ENCODE measurements at places on chromosomes 4 and X.
A peak's percentile ranks its signal among the peaks of the same experiment; 100 is the strongest.

GRCh38 chr4:184590196-184590595 is 59.1 kb downstream of the CASP3 start:
- DNase-seq, result peak; percentile 12

GRCh38 chrX:82945332-82945731 is 562.8 kb upstream of the POU3F4 start:
- no peak for DNase-seq

DNA sequence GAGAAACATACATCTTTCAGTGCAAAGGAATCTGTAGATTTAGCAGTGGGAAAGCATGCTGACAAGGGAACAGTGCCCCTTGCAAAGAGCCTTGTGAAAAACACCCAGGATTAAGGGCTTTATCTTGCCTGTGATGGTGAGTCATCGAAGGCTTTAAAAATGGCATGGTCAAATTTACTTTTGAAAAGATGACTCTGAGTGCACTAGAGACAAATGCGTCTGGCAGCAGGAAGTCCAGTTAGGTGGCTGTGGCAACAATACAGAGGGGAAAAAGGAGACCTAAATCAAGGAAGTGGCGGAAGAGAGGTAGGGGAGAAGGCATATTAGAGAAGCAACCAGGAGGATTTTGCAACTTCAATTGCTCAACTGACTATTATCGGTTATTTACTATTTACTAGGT is 472.6 kb upstream of the CPEB2 start:
- no peak for DNase-seq

GRCh38 chrX:25600776-25601175 is 537.4 kb upstream of the MAGEB18 start:
- DNase-seq, result no peak

DNA sequence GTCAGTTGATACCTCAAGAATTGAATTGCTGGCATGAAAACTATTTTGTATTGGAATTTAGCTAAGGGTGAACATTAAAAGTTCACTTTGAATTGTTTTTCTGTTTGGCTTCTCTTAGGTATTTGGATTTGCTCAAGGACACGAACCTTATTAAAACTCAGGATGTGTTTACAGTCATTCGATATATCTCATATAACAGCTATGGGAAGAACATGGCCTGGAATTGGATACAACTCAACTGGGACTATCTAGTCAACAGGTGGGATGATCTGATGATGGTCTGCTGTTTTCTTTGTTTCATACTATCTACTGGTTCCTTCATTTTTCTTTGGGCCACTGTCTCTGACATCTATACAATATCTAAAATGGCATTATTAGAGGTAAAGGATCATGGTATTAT is 69.7 kb downstream of the PITX2 start:
- no peak for DNase-seq

DNA sequence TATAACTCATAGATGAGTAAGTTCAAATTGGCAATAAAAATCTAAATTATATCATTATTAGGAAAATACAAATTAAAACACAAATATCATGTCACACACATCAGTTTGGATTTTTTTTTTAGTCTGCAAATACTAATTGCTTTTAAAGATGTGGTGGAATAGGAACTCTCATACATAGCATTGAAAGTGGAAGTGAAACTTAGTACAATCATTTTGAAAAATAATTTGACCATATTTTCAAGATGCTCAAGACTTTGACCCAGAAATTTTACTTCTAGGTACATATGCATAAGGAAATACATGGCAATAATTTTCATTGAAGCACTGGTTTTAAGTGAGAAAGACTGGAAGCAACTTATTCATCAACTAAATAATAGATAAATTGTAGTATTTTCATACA is 147.5 kb upstream of the SMIM31 start:
- DNase-seq, result no peak

DNA sequence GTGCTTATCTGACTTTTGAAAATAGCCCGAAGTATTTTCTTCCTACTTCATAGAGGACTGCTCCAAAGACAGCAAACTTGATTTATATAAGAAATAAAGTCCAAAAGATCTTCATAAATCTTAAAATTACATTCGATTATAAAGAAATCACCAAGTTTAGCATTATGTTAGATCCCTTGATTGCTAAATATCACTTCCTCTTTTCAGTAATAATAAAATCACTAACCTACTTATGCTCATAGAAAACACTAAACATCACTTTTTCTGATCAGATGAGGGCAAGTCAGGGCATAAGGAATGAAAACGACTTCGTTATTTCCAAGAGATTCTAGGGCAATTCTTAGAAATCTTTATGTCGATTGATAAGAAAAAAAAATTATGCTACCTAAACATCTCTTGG is 32.0 kb downstream of the DYNLT3 start:
- DNase-seq, result no peak

DNA sequence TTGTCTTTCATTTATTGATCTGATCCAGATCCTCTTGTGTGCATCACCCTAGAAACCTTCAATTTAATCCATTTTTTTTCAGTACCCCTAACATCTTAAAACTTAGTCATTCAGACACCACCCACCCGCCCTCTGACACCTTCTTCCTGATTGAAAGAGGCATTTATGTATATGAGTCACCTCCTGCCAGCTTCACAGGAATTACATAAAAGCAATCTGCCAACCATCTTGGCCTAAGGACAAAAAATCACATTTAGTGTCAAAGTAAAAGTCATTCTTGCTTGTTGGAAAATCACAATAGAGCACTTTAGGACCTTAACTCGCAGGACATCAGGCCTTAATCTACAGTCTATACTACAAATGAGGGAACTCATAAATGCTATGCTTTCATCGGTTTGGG is 52.1 kb downstream of the NDST3 start:
- DNase-seq, result peak; percentile 77
